ENCODE measurements at places on chromosomes 2 and 18. TPM values are rescaled to one million over a fixed set of nuclear protein-coding genes. Genes with fewer than 3 reads are reported as not detected.

C2orf80 gene
- total RNA-seq = not detected

DNA sequence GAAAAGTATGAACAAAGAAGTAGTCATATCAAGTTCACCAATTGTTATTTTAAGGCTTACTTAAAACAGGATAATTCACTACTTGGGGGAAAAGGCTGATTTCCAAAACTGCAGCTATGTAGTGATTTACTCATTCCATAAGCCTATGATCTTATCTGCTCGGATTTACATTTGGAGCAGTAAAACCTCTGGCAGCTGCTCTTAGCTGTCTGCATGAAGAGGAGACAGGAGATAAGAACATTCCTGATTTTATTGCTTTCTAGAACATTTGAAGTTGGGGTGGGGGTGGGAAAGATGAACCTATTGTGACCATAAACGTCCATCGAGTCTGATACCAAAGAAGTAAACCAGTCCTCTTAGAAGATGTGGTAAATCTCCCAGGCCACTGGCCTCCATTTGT lies 120.9 kb downstream of the MMADHC start:
- DNase-seq = no peak

DNA sequence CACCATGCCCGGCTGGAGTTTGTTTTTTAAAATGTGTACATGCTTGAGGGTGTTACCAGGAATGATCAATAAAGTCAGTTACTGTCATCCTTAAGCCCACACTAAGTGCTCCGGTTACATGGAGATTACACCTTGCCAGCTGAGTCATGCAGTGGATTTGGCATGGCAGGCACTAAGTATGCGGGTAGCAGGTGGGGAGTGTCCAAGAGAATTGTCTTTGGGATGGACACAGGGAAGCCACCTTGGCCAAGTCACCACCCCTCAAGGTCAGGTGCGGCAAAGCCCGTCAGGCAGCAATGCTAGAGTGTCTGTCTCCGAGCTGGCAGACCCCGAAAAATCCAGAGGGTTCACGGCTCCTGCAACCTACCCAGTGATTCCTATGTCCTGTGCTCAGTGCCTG lies 54.8 kb downstream of the GBX2 start:
- no peak for DNase-seq

DNA sequence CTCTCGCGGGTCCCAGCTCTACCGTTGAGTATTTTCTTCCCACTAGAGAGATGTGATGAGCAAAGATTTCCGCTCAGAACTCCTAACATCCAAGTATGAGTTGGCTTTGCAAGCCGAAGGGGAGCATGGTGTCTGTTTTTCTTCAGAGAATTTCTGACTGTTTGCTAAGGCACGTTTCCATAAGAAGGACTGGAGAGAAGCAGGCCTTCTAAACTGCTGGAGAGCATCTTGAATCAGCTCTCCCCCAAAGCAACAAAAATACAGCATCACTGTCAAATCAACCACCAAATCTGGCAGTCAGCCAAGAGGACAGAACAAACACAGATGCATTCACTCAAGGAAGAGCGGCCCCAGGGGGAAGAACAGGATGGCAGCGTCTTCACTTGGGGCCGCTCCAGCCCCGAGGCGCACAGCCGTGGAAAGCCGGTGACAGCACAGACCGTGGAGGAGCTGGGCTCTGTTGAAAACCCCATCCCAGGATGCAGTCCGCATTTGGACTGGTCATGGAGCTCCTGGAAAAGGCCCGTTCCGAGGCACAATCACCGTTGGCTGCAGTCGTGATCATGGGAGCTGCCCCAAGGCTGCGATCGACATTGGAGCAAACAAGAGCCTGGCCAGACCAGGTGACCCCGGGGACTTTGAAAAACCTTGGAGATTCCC lies 101.4 kb downstream of the NFATC1 start:
- no peak for DNase-seq

DNA sequence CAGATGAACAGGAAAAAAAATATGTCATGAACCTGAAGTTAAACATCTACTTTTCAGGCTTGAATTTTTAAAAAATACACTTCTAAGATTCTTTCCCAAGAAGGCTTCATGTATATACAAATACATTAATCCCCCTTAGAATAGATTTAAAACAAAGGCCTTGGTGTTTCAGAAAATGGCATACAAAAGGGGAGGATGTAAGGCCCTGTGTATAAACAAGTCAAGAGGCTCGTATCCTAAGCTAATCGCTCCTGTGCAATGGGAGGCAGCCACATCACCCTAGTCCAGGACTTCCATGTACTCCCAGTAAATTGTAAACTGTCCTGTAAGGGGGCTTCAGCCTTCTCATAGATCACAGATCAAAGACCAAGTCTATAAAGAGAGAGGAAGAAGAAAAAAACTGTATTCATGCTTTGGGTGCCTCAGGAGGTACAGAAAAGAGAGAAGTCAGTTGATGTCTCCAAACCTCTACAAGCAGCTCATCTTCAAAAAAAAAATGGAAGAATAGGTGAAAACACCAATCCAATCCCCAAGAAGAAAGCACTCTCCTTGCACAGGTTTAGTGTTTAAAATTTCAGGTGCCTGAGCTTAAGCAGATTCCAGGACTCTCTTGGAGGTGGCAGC lies 53.9 kb downstream of the ANKRD44 start:
- DNase-seq = no peak
